Dorsolateral prefrontal cortex (tissue), 122 donors: ENCODE measurements at places on chromosomes 7 and 10.

DNA sequence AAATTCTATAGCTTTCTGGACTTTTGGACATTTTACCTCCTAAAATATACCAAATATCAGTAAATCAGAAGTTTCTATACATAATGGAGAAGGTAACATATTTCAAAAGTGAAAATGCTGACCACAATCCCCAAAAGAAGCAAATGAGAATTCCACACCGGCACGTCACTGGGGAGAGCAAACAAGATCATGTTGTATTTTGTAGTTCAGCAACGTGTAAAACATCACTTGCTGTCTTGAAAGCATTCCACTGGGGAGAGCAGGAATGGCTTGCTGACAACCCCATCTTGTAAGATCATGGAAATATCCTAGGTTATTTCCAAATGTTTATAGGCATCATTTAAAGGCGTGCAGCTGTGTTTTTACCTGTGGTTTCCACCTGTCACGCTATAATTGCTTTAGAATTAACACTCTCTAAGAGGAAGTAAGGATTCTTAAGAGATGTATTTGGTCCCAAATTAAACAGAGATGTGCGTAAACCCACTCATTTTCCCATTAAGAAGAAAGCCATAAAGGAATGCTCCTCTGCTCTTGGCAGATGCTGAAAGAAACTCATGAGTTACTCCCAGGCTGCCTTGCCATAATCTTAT is 397.1 kb upstream of the POT1 start:
- DNase-seq = no peak

- DNase-seq = no peak
Measured at GRCh38 chr10:53358536-53358935, 586.0 kb upstream of the MBL2 start.

DNA sequence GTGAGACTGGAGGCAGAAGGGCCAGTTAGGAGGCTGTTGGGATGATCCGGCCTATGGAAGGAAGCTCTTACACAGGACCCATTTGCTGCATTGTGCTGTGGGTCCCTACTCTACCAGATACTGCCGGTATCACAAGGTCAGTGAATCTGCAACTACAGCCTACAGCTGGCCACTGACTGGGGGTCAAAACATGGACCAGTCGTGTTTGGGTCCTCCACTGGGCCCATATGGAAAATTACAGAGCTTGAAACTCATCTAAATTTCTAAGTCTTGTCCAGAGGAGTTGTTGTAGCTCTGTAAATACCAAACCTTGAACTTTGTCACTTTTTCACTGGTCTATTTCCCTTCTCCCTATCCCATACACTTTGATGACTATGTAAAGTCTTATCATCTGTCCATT is 5.6 kb upstream of the NUP205 start:
- DNase-seq = no peak

GRCh38 chr7:135728136-135728669 is at the start of gene SLC13A4:
Gene SLC13A4, minus strand, starts transcription at chr7:135728186. Its CDS starts 690 bp downstream, at chr7:135727496.
- no peak for DNase-seq

DNA sequence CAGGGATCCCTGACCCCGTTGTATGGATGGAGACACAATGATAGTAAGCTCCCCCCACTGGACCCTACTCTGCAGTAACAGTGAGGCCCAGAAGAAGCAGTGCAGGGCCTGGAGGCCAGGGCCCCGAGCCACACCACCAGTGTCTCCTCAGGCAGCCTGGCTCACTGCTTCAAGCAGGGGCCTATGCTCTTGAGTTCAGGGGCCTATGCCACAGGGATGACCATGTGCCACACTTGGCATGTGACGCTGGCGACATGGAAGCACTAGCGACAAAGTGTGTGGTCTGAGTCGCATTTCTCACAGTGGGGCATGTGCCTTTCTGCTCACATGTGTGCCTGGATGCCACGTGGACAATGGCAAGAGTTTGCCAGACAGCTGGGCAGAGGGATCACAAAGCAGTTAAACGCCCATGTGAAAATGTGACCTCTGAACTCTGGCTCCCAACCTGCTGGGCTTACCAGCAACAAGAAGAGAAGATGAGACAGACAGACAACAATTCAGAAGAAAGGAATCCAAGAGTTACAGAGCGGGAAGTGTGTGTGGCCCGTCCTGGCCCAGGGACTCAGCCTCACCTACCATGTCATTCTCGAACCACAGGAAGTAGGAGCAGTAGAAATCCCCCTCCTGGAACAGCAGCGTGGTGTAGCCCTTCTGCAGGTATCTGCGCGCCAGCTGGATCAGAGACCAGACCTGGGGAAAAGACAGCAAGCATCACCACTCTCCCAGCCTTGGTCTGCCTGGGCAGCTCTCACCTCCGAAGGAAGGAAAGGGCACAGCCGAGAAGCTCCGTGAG is 4.7 kb upstream of the PYROXD2 start:
- DNase-seq = no peak

DNA sequence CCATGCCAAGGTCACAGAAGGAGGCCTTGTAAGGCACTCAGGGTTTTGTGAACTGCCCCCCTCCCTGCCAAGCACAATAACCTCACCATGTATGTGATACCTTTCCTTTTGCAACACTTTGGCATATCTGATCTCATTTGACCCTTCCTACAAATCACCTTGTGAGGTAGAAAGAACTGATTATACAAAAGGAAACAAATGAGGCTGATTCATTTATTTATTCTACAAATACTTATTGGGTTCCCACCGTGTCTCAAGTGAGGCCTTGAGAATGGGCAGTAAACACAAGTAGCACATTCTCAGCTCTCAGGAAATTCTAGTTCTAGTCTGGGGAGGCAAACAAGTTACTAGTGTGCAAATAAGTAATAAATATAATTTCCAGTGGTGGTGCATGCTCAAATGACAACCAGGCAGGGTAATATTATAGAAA is 19.6 kb downstream of the PLCE1 start:
- DNase-seq = no peak

GRCh38 chr7:25454562-25455041 is 226.3 kb upstream of the NPVF start:
- DNase-seq = no peak

GRCh38 chr7:22231806-22232205 is 125.1 kb downstream of the RAPGEF5 start:
- no peak for DNase-seq

DNA sequence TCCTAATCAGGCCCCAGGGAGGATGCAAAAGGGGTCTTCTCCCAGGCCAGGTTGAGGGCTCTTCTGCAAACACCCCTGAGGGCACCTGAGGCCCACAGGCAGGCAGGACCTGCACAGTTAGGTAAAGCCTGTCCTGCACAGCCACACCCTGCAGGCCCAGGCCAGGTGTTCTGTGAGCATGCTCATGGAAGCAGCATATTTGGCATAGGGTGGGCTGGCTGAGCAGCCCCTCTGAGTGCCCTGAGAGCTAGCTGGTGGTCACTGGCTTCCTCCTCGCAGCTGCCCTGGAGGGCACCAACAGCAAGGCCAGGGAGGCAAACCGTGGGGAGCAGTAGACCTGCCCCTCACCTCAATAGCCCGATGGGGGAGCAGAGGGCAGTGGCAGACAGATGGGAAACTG is 3.7 kb upstream of the RET start:
- no peak for DNase-seq

GRCh38 chr10:16770670-16771069 is 46.6 kb downstream of the RSU1 start:
- no peak for DNase-seq

- no peak for DNase-seq
Measured at GRCh38 chr10:89076120-89076519, 85.5 kb downstream of the FAS start.

DNA sequence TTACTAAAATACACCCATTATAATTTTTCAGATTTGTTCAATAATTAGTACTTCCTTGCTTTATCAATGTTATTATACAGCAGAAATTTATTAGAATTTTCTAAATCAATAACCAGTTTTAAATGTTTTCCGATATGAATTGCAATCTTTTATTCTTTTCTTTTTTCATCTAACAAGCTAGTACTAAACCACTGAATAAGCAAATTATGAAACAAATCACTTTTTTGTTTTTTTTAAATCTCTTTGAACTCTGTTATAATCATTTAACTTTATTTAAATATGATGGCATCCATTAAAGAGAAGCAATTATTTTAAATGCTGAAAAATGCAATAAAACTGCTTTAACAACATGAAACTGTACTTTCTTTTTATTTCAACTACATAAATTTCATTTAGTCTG is 59.7 kb downstream of the HYCC1 start:
- DNase-seq = no peak

GRCh38 chr10:88256013-88256680 is 327.0 kb downstream of the RNLS start:
- no peak for DNase-seq

GRCh38 chr7:151999424-152000090 is 25.9 kb upstream of the GALNT11 start:
- no peak for DNase-seq

- DNase-seq = no peak
Measured at GRCh38 chr7:148772297-148773089, 73.8 kb downstream of the CUL1 start.

DNA sequence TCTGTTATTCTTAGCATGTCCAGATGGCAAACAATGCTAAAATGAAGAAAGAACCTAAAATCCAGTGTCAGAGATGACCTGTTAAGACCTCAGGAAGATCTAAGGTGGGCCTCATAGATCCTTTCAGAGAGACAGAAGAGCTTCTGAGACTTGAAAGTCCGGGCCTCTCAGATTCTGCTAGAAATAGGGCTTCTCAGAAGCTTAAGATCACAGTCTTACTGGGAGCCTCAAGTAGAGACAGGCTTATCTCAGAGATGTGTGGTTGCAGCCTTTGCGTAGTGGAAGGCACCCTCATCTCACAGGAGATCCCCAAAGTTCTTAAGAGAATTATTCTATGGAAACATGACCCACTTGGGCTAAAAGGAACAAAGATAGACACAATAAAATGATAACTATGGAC is 642.8 kb downstream of the TNS3 start:
- no peak for DNase-seq

- no peak for DNase-seq
Measured at GRCh38 chr10:132005147-132005546, 23.4 kb upstream of the BNIP3 start.

- DNase-seq = no peak
Measured at GRCh38 chr10:62810156-62810902, 5.8 kb downstream of the ADO start.
